ENCODE measurements at places on chromosomes 12 and 14. TPM values are rescaled to one million over a fixed set of nuclear protein-coding genes. Genes with fewer than 3 reads are reported as not detected.

DNA sequence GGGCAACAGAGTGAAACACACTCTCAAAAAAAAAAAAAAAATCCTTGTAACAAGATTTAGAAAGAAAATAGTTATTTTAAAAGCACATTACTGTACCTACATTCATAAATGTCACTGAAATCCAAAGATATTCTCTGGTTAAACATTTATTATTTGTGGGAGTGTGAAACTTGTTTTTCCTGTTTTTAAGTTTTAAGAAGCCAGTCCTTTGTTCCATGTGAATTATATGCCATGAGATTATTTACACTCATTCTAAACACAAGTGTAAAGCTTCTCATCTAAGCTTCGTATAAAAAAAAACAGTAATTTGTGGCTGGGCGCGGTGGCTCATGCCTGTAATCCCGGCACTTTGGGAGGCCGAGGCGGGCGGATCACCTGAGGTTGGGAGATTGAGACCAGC is 15.0 kb downstream of the VCPKMT start:
- no peak for DNase-seq

DNA sequence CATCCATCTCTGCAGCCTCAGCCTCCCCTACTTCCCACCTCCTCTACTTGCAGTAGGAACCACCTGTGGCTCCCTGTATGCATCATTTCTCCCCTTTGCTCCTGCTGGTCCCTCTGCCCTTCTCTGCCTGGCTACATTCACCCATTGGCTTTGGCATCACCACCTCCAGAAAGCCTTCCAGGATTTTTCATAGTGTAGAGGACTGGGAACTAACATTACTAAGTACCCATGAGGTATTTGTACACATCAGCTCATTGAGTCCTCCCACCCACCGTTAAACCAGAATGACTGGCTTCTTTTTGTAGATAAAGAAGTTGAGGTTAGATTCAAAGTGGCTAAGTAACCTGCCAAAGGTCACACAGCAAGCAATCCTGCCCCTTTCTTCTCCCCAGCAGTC is 17.1 kb downstream of the SYNE3 start:
- no peak for DNase-seq

- DNase-seq: no peak
Measured at GRCh38 chr12:5230861-5231260, 187.2 kb downstream of the KCNA5 start.

- DNase-seq: no peak
Measured at GRCh38 chr14:29717901-29718300, 209.7 kb downstream of the PRKD1 start.

Gene HCAR3
- total RNA-seq: not detected

Gene SOAT2
- total RNA-seq: not detected

DNA sequence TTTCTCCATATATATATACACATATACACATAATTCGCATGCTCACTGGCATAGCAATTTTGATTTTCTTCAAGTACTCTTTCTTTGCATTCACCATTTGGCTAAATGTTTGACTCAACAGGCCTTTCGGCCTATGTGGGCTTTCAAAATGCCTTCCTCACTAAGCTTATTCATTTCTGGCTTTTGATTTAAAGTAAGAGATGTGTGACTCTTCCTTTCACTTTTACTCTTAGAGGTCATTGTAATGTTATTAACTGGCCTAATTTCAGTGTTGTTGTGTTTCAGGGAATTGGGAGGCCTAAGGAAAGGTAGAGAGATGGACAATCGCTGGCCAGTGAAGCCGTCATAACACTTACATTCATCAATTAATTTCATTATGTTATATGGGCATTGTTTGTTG is 14.5 kb upstream of the KLRD1 start:
- DNase-seq: no peak

Gene SRRM4
- total RNA-seq: under 0.01 TPM

GRCh38 chr14:95774265-95775160 is 60.6 kb upstream of the TCL1A start:
- DNase-seq: peak; percentile 25

- peak; percentile 54 for DNase-seq
Measured at GRCh38 chr12:121443193-121443870, 43.4 kb downstream of the RNF34 start.

DNA sequence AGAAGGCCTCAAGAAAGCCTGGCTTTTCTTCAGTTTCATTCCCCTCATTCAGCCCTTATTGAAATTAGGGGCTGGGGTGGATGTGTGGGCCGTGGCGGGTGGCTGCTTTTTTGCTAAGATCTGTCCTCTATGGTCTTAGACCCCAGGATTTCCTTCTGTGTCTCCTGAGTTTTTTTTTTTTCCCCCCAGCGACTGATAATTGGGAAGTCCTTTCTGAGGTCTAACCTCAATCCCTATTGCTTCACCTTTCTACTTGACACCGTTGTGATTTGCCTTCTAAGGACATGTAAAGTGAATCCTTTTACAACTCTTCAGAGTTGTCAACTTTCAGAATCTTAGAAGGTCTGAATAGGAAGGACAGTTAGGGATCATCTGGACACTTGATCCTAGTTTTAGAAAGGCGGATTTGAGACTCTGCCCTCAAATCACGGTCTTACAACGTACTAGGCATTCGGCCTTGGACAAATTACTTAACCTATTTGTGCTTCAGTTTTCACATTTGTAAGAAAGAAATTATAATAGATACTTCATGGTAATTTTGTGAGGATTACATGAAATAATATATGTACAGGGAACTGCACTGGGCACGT is 4.4 kb downstream of the GPR84 start:
- DNase-seq: no peak

Gene KCNC2
- total RNA-seq: under 0.01 TPM

DNA sequence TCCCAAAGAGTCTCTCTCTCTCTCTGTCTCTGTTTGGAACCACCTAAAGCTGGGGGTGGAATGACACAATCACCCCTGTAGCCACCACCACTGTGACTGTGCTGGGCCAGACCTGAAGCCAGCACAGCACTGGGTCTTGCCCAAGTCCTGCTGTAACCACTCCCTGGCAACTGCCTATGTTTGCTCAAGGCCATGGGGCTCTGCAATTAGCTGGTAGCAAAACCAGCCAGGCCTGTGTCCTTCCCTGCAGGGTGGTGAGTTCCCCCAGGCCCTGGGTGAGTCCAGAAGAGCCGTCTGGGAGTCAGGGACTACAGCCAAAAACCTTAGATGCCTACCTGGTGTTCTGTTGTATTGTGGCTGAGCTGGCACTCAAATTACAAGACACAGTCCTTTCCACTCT is 50.8 kb downstream of the DGLUCY start:
- DNase-seq: peak; percentile 66

GRCh38 chr12:128190614-128191013 is 76.4 kb upstream of the TMEM132C start:
- DNase-seq: no peak

DNA sequence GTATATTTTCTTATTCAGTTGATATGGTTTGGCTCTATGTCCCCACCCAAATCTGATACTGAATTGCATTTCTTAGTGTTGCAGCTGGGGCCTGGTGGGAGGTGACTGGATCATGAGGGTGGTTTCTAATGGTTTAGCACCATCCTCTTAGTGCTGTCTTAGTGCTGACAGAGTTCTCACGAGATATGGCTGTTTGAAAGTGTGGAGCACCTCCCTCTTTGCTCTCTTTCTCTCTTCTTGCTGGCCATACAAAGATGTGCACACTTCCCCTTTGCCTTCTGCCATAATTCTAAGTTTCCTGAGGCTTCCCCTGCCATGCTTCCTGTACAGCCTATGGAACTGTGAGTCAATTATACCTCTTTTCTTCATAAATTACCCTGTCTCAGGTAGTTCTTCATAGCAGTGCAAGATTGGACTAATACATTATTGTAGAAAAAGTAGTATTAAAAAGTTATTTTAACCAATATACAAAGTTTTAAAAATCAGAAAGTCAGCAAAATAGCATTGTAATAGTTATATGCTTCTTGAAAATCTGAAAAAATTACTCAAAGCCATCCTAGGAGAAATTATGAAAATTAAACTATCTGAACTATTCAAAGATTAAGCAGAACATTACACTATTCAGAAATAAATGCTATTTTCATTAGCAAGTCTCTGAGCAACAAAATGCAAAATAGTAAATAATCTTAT is 84.1 kb downstream of the PPP1R12A start:
- DNase-seq: no peak

- no peak for DNase-seq
Measured at GRCh38 chr12:6250343-6250742, 50.1 kb downstream of the CD9 start.

GRCh38 chr12:63808631-63809030 is 28.9 kb downstream of the RXYLT1 start:
- DNase-seq: no peak

- DNase-seq: peak; percentile 92
Measured at GRCh38 chr12:88553941-88554658, 26.2 kb downstream of the KITLG start.

DNA sequence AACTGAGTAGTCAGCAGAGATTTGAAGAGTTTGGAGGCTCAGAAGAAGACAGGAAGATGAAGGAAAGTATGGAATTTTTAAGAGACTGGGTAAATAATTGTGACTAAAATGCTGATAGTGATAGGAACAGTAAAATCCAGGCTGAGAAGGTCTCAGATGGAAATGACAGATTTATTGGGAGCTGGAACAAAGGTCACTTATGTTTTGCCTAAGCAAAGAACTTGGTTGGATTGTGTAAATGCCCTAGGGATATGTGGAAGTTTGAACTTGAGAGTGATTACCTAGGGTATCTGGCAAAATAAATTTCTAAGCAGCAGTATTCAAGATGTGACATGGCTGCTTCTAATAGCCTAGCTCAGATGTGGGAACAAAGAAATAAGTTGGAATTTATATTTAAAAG is 180.9 kb downstream of the TRHDE start:
- DNase-seq: no peak

DNA sequence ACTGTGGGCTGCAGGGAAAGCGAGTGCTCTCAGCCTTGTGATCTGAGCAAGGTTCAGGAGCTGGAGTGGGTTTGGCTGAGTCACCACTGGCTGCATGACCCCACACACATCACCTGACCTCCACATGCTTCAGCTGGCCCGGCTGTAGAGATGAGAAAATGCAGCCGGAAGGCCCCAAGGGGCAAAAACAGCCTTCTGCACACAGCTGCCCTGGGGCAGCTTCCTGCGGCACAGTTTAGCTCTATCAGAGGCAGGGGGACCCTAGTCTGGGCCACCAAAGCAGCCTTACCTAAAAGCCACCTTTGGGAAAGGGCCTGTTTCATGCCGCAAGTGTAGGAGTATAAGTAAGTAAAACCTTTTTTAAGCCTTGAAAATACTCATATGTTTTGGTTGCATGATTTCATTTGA is 123.3 kb downstream of the SSPN start:
- peak; percentile 95 for DNase-seq

- peak; percentile 5 for DNase-seq
Measured at GRCh38 chr12:115598871-115599811, 678.4 kb downstream of the MED13L start.

Gene ADCY6
- total RNA-seq: 23.1 TPM

Gene BCL11B
- total RNA-seq: 0.17 TPM

GRCh38 chr14:31059152-31059924 is 33.2 kb upstream of the STRN3 start:
- peak; percentile 95 for DNase-seq

DNA sequence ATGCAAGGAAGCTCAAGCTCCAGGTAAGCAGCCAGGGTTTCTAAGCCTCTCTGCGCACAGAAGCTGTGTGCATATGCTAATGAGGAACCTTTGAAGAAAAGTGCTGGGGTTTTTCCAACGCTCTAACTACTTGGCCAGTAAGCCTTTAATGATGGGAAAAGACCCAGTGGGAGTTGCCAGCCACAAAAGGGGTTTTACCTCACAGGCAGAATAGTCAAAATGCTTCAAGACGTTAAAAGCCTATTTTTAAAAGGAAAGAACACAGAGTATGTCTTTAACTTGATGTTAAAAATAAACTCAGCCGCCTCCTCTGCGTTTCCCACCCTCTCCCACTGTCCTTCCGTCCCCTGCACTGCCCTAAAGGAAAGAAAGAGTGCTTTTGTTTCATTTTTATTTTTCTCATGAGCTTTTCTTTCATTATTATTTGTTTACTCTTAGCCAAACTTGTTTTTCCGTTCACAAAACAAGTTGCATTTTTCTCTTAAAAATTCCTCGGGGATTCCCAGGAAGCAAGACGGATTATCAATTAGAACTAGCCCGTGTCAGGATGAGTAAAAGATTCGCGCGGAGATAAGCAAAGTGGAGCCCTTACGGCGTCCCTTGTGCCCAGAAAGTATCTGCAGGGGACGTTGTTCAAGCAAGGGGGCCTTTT is 209.8 kb upstream of the NUDT4 start:
- DNase-seq: peak; percentile 81

DNA sequence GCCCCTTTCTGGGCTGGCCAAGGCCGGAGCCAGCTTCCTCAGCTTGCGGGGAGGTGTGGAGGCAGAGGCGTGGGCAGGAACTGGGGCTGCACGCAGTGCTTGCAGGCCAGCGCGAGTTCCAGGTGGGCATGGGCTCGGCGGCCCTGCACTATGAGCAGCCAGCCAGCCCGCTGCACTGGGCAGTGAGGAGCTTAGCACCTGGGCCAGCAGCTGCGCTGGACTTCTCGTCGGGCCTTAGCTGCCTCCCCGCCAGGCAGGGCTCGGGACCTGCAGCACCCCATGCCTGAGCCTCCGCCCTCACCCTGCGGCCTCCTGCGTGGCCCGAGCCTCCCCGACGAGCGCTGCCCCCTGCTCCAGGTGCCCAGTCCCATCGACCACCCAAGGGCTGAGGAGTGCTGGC is 42.0 kb downstream of the TMTC2 start:
- no peak for DNase-seq

GRCh38 chr12:117334051-117334450 is 27.4 kb downstream of the NOS1 start:
- no peak for DNase-seq

Gene GALNT6
- 93.3 TPM for total RNA-seq

DNA sequence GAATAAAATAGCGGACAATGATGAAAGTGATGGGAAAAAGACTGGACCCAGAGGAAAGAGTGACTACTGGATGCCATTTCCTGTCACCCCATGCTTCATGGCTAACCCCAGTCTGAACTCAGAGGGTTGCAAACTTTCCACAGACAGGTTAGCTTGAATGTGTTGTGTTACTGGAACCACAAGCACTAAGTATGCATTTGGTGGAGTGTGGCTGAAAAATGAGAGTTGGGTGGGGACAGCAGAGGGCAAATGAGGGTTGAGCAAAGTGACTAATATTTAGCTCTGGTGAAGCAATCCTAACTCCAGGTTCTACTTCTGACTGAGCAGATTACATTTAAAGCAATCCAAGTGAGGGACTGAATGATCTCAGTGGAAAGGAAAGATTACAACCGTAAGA is 1.6 kb downstream of the SLC16A7 start:
- DNase-seq: peak; percentile 99

DNA sequence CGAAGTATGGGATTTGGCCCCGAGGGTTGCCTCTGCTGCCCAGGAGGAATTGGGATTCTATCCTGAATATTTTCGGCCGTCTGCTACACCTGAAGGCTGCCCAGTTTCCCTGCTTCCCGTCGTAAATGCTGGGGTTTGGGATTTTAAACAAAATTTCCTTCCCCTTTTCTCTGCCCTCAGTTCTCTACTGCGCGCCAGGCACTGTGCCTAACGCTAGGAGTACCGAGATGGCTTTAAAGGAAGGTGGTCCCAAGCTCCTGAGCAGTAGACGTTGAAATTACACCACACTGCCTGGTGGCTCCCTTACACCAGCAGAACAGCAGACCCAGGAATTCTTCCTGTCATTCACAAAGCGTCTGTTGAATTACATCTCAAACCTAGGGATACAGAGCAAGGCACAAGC is 566 bp upstream of the PRDM4 start:
- no peak for DNase-seq

- no peak for DNase-seq
Measured at GRCh38 chr14:89167705-89168104, 249.3 kb downstream of the FOXN3 start.

GRCh38 chr12:47034661-47035060 is 44.8 kb upstream of the PCED1B start:
- DNase-seq: peak; percentile 41

GRCh38 chr14:29166507-29166906 is 399.9 kb downstream of the FOXG1 start:
- no peak for DNase-seq

GRCh38 chr12:94725375-94726168 is 75.2 kb upstream of the TMCC3 start:
- peak; percentile 27 for DNase-seq

Data from renal cortical epithelial cell (primary cell).